GM23248 (cell line): ENCODE measurements at places on chromosomes 11 and 22.
A peak's percentile ranks its signal among the peaks of the same experiment; 100 is the strongest.

- no peak overlapping the region for H3K27ac ChIP-seq
- H3K4me3 ChIP-seq: no peak overlapping the region
- H3K27me3 ChIP-seq: no peaks in the 10 kb centered on the region
- no peaks in the 10 kb centered on the region for H3K36me3 ChIP-seq
- H3K4me1 ChIP-seq: no peaks in the 10 kb centered on the region
Measured at GRCh38 chr11:20771681-20772080, 102.3 kb downstream of the NELL1 start.

DNA sequence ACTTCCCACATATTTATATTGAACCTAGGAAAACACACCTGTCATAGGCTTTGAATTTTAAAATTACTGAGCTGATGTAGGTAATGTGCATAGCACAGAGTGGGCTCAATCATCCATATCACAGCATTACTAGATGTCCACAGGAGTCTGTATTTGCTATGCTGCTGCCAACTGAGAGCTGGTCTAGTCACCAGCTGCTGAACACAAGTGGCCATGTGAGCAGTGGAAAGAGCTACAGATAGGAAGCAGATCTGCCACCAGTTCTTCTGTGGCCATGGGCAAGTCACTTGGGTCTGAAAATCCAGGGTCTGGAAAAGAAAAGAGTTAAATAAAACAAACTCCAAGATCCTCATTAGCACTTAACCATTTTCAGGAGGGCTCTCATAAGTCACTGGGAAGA lies 91.8 kb downstream of the APIP start:
- no peak for DNase-seq
- H3K27me3 ChIP-seq: peaks cover 26% of the 10 kb centered on the region
- H3K36me3 ChIP-seq: no peaks in the 10 kb centered on the region

DNA sequence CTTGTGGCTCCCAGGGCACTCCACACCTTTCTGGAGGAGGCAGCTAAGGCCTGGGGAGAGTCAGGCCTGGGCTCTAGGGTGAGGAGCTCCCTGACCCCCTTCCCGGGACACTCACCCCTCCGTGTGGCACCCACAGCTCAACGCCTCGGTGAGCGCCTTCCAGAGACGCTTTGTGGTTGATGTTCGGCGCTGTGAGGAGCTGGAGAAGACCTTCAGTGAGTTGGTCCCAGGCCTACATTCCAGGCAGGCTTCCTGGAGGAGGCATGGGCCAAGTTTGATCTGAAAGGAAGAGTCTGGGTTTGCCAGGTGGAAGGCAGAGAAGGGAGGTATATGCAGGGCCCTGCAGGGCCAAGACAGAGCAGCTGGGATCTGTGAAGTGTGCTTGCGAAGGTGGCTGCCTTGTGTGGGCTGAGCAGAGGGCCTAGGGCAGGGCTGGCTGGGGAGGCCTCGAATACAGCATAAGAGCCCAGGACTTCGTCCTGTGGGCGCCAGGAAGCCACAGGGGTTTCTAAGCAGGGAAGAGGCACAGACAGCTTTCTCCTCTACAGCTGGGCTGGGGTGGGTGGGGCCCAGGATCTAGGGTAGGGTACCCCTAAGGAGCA lies 2.9 kb downstream of the TCIRG1 start:
- H3K36me3 ChIP-seq: no peaks in the 10 kb centered on the region
- H3K27ac ChIP-seq: no peak overlapping the region
- no peak for DNase-seq
- H3K4me1 ChIP-seq: peaks cover 9% of the 10 kb centered on the region; the same call in 1 of the 2 replicates

DNA sequence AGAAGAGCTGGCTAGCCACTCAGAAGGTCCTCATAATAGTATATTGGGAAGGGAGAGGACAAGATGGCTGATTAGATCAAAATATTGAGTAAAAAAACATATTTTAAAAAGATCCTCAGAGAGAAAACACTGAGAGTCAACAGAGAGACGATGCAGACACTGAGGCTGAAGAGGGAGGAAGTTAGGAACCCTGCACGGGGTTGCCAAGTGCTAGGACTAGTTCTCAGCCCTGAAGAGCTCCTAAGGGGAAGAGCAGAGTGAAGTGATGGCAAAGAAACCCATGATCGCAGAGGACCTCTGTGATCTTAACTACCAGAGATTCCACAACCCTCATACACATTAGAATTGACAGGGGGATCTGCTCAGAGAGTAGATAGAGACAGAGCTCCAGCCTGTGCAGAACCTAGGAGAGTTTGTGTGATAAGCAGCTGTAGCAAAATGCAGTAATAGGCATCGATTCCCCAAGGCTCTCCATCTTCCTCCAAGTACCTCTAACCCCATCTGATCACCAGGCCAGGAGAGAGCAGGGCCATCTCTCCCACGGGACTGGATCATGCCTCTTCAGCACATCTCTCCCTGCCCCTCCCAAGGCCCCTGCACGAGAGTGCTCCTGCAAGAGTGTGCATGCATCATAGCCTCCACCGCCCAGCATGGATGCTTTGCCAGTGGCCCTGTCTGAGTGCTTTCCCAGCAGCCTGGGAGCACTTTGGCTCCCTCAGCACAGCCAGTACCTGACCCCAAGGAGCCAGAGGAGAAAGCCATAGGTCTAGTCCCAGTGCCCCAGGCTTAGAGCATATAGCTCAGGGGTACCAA lies 41.2 kb upstream of the ARL14EP start:
- H3K36me3 ChIP-seq: no peaks in the 10 kb centered on the region
- no peak overlapping the region for H3K4me3 ChIP-seq
- H3K27me3 ChIP-seq: no peaks in the 10 kb centered on the region
- no peak for DNase-seq
- H3K27ac ChIP-seq: no peak overlapping the region

DNA sequence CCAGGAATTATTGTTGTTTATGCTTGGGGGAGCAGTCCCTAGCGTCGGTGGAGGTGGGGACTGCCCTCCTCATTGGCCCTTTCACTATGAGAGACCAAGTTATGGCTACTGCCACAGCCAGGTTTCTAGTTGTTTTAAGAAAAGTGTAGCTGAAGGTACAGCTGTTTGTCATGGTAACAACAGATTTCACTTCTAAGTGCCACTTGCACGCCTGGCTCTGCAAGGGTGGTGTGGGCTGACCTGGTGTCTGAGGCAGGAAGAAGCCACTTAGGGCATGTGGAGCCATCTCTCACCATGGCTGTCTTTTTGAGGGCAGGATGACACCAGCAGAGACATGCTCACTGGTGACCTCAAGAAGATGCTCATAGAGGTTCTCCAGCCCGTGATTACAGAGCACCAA lies 46.3 kb upstream of the MPEG1 start:
- no peak overlapping the region for H3K27ac ChIP-seq
- no peaks in the 10 kb centered on the region for H3K27me3 ChIP-seq
- no peak for DNase-seq
- H3K4me3 ChIP-seq: no peak overlapping the region
- no peaks in the 10 kb centered on the region for H3K36me3 ChIP-seq

- H3K36me3 ChIP-seq: no peaks in the 10 kb centered on the region
- no peak overlapping the region for H3K4me3 ChIP-seq
- no peak overlapping the region for H3K27ac ChIP-seq
- DNase-seq: no peak
- no peaks in the 10 kb centered on the region for H3K27me3 ChIP-seq
Measured at GRCh38 chr22:46602025-46602424, 18.2 kb upstream of the GRAMD4 start.

DNA sequence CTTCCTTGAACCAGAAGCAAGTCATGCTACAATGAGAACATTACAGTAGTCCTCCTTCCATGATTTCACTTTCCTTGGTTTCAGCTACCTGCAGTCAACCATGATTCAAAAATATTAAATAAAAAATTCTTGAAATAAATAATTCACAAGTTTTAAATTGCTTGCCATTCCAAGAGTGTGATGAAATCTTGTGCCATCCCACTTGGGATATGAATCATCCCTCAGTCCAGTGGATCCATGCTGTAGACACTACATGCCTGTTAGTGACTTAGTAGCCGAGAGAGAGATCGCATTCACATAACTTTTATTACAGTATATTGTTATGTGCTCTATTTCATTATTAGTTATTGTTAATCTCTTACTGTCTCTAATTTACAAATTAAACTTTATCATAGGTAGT lies 6.0 kb downstream of the HOATZ start:
- peak overlapping the region; percentile 18; the same call in 1 of the 2 replicates for H3K27ac ChIP-seq
- H3K4me1 ChIP-seq: peaks cover 18% of the 10 kb centered on the region
- no peaks in the 10 kb centered on the region for H3K27me3 ChIP-seq
- H3K36me3 ChIP-seq: no peaks in the 10 kb centered on the region

GRCh38 chr11:1486054-1486825 lies at the start of gene MOB2:
TSS of gene MOB2 (minus strand) at chr11:1486779. CDS start at chr11:1486556, 223 bp downstream.
- H3K4me3 ChIP-seq: no peak within 1 kb of the TSS
- no peaks in the 10 kb centered on the region for H3K36me3 ChIP-seq
- H3K27ac ChIP-seq: no peak within 1 kb of the TSS
- DNase-seq: no peak
- no peaks in the 10 kb centered on the region for H3K27me3 ChIP-seq

DNA sequence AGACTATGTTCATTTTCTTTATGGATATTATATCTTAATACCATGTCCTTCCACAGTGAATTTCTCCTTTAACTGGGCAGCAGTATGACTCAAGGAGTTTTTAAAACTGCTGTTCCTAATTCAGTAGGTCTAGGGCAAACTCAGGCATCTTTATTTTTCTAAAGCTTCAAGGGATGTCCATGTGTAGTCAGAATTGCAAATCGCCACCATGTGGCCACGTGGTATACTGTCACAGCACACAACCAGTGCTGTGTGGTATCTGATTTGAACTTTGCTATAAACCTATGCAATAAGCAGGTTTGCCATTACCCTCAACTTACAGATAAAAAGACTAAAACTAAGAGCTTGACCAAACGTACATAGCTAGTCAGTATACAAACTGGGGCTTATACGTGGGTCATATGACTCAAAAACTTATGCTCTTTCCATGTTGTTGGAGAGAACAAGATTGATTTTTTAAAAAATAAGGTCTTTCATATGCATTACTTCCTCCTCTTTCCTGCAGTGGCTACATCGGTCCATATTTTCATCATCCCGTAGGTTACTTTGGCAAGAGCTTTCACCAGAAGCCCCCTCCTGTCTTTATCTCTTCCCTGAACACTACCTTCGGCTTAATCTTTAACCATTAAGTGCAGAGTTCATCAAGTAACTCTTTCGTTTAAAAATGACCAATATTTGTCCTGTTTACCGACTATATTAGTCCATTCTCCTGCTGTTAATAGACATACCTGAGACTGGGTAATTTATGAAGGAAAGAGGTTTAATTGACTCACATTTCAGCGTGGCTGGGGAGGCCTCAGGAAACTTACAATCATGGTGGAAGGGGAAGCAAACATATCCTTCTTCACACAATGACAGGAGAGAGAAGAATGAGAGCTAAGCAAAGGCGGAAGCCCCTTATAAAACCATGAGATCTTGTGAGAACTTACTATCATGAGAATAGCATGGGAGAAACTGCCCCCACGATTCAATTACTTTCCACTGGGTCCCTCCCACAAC lies 8.0 kb upstream of the HTATIP2 start:
- H3K4me3 ChIP-seq: no peak overlapping the region
- H3K4me1 ChIP-seq: no peaks in the 10 kb centered on the region
- peaks cover 5% of the 10 kb centered on the region; the same call in 1 of the 2 replicates for H3K27me3 ChIP-seq
- peak; percentile 72 for DNase-seq

- no peaks in the 10 kb centered on the region for H3K36me3 ChIP-seq
- no peaks in the 10 kb centered on the region for H3K27me3 ChIP-seq
- no peak overlapping the region for H3K27ac ChIP-seq
- no peaks in the 10 kb centered on the region for H3K4me1 ChIP-seq
Measured at GRCh38 chr11:59479906-59480305, 6.8 kb downstream of the OR4D10 start.
